PC-9 (cell line): ENCODE measurements at places on chromosomes 7 and 10.
A peak's percentile ranks its signal among the peaks of the same experiment; 100 is the strongest.

DNA sequence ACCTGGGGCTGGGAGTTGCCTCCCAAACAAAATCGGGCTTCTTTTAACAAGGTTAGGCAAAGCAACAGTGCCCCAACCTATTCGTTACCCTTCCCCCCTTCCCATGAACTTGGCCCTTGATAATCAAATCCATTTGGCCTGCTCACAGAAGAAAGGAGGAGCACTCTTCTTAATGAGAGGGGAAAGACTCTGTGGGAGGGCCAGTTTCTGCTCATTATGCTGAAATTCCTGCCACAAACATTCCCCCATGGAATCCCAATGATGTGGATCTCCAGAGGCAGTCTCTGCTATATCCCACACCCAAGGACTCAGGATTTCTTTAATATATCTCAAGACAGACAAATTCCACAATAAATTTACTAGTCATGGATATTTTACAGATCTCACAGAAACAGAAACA is 43.0 kb downstream of the LSM5 start:
- no peak overlapping the region for H3K27ac ChIP-seq
- no peak for DNase-seq
- peaks cover 67% of the 10 kb centered on the region for H3K27me3 ChIP-seq
- H3K4me3 ChIP-seq, result no peak overlapping the region
- no peaks in the 10 kb centered on the region for H3K36me3 ChIP-seq

DNA sequence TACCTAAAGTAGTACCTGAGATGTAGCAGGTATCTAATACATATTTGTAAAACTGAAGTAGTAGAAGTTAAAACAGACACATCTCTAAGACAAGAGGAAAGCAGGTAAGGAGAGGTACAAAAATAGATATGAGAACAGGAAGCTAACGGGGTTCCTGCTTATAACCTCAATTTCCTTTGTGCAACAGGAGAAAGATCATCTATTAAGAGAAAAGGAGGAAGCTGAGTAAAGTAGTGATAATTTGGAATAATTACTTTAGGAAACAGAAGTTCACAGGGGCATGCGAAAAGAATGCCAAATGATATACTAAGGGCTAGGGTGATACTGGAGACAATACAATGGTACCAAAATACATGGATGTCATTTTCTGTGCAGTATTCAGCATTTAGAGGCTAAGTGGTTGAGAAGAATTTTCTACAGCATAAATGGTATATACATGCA is 108.7 kb downstream of the NRBF2 start:
- H3K27ac ChIP-seq, result no peak overlapping the region
- H3K4me3 ChIP-seq, result no peak overlapping the region
- no peak for DNase-seq
- H3K27me3 ChIP-seq, result no peaks in the 10 kb centered on the region

- H3K4me3 ChIP-seq, result no peak overlapping the region
- no peaks in the 10 kb centered on the region for H3K4me1 ChIP-seq
- peaks cover 37% of the 10 kb centered on the region for H3K36me3 ChIP-seq
- DNase-seq, result no peak
- no peak overlapping the region for H3K27ac ChIP-seq
These were observed 53.7 kb downstream of the CCDC6 start for GRCh38 chr10:59852670-59853069.

DNA sequence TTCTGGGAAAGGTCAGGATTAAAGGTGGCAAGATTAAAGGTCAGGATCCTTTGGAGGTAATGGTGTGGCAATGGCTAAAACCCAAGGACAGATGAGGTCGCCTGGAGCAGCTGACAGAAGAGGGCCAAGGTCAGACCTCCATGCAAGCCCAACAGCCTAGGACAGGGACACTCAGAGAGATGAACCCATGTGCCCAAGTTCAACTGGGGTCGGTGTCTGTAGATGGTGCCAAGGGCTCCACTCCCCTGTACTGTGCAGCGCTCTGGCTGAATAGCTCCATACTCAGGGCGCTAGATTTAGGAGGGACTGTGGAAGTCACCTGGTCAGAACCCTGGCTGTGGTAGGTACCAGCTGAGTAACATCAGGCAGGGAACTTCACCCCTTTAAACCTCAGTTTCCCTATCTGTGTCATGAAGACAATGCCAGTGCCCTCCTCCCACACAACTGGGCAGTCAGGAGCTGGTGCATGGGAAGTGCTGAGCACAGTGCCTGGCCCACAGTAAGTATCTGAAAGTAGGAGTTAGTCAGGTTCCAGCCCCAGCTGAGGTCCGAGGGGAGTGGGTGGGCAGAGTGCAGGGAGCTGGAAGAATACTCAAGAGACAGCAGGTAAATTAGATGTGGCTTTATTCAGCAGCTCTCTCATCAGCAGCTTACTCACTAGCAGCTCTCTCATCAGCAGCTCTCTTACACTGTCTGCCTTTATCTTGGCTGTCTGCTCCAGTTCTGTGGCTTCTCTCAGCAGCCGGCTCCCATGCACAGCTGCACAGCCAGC is 327.1 kb downstream of the GLRX3 start:
- no peaks in the 10 kb centered on the region for H3K4me1 ChIP-seq
- H3K4me3 ChIP-seq, result no peak overlapping the region
- DNase-seq, result no peak
- H3K27ac ChIP-seq, result no peak overlapping the region
- no peaks in the 10 kb centered on the region for H3K36me3 ChIP-seq

- H3K27me3 ChIP-seq, result no peaks in the 10 kb centered on the region
- no peak overlapping the region for H3K27ac ChIP-seq
- DNase-seq, result peak; percentile 76
- 0 out of 2 replicates have a peak, but pooled peaks cover 8% of the 10 kb centered on the region for H3K4me1 ChIP-seq
- no peak overlapping the region for H3K4me3 ChIP-seq
- peaks cover 30% of the 10 kb centered on the region for H3K36me3 ChIP-seq
These were observed 8.3 kb downstream of the PCBD1 start for GRCh38 chr10:70880077-70880534.

GRCh38 chr7:47893238-47893637 is 55.0 kb downstream of the PKD1L1 start:
- no peak for DNase-seq
- no peaks in the 10 kb centered on the region for H3K36me3 ChIP-seq
- no peak overlapping the region for H3K27ac ChIP-seq
- H3K4me3 ChIP-seq, result no peak overlapping the region

- H3K27me3 ChIP-seq, result no peaks in the 10 kb centered on the region
- no peak for DNase-seq
- H3K27ac ChIP-seq, result no peak overlapping the region
- H3K4me3 ChIP-seq, result no peak overlapping the region
- no peaks in the 10 kb centered on the region for H3K4me1 ChIP-seq
- H3K36me3 ChIP-seq, result no peaks in the 10 kb centered on the region
These were observed 52.8 kb downstream of the C10orf105 start for GRCh38 chr10:71666639-71667386.

DNA sequence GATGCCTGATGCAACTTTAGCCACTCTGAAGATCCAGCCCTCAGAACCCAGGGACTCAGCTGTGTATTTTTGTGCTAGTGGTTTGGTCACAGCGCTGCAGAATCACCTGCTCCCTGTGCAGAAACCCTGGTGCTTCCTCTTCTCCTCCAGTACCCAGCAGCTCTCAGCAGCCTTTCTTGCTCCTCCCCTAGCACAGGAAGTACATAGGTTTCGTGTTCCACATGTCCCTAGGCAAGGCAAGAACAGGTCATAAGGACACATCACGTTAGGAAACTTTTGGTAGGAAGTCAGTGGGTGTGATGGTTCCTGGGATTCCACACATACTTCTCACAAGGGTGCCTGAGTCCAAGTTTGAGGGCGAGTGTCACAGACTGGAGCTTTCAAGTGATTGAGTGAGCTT is 167.9 kb upstream of the PRSS1 start:
- DNase-seq, result peak; percentile 64
- no peaks in the 10 kb centered on the region for H3K36me3 ChIP-seq
- H3K27ac ChIP-seq, result no peak overlapping the region
- no peaks in the 10 kb centered on the region for H3K27me3 ChIP-seq
- no peak overlapping the region for H3K4me3 ChIP-seq

DNA sequence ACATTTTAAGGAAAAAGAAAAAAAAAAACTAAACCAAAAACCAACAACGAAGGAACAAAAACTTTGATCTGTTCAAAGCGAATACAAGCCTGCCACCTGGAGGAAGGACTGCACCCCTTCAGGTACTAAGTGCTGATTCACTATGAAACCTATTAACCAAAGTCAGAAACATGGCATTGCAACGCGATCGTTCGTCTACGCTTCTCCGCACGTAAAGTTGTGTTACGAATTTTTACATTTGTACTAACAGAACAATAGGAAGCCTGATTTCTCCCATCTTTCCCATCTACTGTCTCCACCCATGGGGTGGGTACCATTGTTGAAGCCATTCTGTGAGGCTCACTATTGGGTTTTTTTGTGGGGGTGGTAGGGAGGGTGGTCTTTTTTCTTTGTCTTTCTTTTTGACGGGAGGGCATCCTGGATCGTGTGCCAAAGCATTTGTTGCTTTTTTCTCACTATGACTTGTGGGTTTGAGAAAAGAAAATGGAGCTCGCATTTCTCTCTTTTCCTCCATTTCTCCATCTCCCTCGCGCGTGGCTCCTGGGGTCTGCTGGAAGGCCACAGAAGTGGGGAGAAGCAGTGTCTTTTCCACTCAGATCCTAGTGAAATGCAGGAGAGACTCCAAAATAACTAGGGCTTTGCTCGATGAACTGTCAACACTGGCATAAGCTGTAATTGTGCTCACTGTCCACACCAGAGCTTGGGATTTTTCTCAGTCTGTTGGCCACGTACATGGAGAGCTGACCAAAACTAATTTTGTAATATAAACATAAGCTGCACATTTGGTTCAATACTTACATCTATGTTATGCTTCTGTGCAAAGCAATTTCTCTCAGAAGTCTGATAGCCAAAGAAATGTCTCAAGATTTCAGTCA is 100.9 kb upstream of the YAE1 start:
- peak; percentile 52 for DNase-seq
- no peak overlapping the region for H3K27ac ChIP-seq
- no peaks in the 10 kb centered on the region for H3K36me3 ChIP-seq
- H3K27me3 ChIP-seq, result peaks cover 27% of the 10 kb centered on the region
- no peaks in the 10 kb centered on the region for H3K4me1 ChIP-seq

GRCh38 chr7:157671358-157672255 is 334.8 kb downstream of the DNAJB6 start:
- no peak overlapping the region for H3K4me3 ChIP-seq
- no peaks in the 10 kb centered on the region for H3K36me3 ChIP-seq
- DNase-seq, result no peak
- no peaks in the 10 kb centered on the region for H3K4me1 ChIP-seq
- H3K27ac ChIP-seq, result no peak overlapping the region

DNA sequence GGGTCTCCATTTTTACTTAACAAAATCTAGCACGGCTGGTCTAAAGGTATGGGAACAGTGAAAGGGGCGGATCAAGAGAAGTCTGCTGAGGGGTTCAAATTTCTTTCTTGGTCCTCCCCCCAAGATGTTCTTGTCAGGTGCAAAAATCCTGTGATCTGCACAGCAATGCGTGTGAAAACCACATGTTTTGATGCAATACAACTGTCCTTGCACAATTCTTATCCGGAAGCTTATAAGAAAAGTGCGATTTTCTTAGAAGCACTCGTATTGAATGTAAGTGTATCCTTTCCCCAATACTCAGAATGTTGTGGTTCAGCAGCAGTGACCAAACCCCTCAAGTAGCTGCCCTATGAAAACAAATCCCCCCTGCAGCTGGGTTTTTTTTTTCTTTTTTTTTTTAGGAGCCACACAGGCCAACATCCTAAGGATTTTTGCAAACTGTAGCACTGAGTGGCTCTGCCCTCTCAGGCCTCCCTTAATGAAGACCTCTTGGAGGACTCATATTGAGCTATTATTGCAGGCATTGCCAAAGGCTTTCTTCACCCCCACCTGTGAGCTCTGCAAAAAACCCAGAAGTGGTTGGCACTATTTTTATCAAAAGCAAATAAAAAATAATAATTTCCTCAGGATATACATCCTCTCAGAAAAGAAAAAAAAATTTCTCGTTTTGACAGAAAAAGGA is 151.9 kb upstream of the ITGB1 start:
- H3K4me1 ChIP-seq, result peaks cover 21% of the 10 kb centered on the region
- H3K27me3 ChIP-seq, result no peaks in the 10 kb centered on the region
- DNase-seq, result no peak
- no peak overlapping the region for H3K4me3 ChIP-seq

DNA sequence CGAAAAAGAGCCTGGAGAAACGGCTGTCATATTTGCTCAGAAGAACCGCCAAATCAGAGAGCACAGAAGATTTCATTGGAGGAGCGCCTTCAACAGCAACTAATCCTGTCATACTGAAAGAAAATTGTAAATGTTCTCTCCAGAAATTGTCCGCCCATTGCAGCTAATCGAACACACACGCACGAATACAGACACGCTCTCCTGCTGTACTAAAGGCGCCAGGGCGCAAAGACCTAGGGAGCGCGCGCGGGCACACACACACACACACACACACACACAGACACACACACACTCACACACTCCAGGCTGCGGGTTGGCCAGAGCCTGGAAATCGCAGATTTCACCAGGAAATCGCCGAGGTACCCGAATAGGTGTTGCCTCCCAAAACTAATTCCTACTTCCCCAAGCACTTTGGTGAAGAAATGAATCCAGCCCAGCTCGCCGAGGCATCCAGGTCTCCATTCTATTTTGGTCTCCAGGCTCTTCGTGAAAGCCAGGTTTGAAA is at the start of gene CHRM2:
Gene CHRM2, plus strand, starts transcription at position 157 of the 505 bp plus-strand sequence. CDS start 146,214 bp downstream, outside the sequence.
- H3K27ac ChIP-seq, result no peak within 1 kb of the TSS
- 0 out of 2 replicates have a peak, but pooled peaks cover 4% of the 10 kb centered on the region for H3K27me3 ChIP-seq
- H3K36me3 ChIP-seq, result no peaks in the 10 kb centered on the region
- no peak for DNase-seq
- H3K4me3 ChIP-seq, result no peak within 1 kb of the TSS

GRCh38 chr7:94957061-94957460 is 49.7 kb downstream of the PPP1R9A start:
- H3K4me1 ChIP-seq, result no peaks in the 10 kb centered on the region
- H3K27me3 ChIP-seq, result no peaks in the 10 kb centered on the region
- H3K27ac ChIP-seq, result no peak overlapping the region
- no peak overlapping the region for H3K4me3 ChIP-seq

DNA sequence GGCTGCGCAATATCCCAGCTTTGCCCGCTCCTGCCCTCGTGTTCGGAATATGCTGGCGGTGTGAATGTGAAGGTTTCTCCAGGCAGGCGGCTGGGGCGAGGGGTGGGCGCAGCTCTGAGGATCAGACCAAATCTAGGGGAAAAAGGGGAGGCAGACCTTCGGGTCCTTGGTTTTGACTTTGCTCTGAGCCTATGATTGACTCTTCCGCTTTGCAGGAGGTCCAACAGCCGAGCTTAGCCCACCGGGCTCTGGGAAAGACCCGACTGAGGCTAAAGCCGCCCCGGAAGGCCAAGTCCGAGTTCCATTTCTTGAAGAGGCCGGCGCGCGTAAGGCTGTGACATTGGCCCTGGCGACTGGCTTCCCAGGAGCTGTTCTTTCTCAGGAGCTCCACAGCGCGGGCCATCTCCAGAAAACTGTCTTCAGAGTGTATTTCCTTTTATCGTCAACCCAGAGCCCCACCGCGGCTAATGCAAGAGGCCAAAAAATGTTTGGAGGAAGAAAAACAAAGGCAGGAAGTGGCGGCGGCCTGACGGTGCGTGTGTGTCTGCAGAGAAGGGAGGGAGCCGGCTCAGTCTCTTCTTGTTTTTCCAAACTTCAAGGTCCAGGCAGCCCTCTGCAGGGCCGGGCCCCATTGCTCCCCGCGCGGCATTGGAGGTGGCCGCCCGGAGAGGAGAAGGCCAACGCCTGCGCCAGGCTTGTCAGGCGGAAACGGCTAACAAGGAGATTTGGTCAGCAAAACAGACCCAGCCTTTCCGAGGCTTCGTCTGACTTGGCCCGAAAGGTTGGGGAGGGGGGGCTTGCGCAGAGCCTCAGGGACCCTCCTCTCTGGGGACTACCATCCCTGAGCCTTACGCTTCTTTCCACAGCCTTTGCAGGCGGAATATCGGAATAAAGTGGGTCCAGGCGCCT is 3.6 kb upstream of the HOXA11 start:
- H3K4me1 ChIP-seq, result peaks cover 6% of the 10 kb centered on the region
- no peaks in the 10 kb centered on the region for H3K36me3 ChIP-seq
- H3K27me3 ChIP-seq, result no peaks in the 10 kb centered on the region
- no peak overlapping the region for H3K4me3 ChIP-seq
